ENCODE measurements at places on chromosomes 3 and 15.

DNA sequence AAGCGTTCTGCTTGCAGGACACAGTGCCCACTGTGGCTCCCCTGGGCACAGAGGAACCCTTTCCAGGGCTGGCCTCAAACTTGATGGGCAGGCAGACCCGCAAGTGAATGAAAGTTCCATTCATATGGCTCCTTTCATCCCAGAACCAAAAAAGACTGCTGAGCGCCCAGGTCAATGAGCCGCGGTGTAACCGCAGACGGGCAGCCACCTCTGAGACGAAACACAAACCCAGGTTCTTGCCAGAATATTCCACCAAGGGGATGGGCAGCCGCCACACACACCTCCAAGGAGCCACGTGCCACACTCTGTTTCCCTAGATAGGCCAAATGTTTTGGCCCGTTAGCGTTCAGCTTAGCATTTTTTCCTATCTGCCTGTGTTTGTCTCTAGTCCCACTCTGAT, 82.8 kb upstream of the IGF1R start:
- DNase-seq = no peak

DNA sequence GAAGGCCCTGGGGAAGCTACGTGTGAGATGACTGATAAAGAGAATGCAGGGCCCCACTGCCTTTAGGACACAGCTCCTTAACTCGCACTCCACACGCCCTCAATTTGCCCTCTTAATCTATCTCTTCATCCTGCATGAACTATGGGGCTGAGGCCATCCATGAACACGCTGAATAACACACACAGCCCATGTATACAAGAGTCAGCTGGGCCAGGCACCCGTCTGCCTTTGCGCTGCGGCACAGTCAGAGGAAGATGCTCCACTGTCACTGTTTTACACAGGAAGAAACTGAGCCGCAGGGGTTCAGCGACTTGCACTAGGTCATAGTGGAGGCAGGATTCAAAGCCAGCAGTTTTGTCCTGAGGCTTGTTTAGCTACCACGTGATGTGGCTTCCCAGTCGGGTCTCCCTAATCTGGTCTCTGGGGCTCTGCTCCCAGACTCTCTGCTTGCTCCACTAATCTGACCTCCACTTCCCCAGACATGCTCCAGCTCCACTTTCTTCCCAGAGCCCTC, 43.9 kb downstream of the TLE3 start:
- DNase-seq = no peak

DNA sequence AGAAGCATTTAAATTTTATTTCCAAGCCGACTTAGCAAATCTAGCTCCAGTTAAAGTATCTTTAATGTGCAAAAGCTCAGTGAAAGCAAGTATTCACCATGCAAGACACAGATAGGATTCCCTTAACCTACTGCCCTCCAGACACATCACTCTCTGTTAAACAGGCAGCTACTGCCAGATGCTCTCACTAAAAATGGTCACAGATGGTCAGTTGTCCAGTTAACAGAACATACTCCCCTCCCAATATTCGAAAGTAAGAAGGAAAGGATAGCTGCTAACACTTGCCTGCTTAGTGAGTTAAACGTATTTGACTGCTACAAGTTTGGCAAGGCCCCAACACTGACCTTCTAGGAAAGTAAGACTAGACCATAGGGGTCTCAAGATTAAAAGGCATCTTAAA, 73.7 kb downstream of the PRTG start:
- no peak for DNase-seq

DNA sequence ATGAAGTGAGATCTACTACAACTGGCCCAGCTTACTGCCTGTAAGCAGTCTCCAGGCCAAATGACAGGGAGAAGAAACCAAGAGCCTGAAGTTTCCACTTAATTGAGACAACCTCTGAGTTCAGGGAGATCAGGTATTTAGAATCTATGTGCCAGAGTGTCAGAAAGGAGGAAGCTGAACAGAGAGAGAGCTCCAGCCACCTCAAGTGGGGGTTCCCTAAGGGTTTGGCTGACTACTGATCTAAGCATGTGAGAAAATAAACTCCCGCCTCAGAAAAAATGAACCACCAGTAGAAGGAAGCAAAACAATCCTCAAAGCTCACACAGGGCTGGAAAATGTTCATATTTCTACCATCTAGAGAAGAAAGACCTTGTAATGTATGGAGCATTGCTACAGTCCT, 25.0 kb downstream of the ADAM10 start:
- no peak for DNase-seq

DNA sequence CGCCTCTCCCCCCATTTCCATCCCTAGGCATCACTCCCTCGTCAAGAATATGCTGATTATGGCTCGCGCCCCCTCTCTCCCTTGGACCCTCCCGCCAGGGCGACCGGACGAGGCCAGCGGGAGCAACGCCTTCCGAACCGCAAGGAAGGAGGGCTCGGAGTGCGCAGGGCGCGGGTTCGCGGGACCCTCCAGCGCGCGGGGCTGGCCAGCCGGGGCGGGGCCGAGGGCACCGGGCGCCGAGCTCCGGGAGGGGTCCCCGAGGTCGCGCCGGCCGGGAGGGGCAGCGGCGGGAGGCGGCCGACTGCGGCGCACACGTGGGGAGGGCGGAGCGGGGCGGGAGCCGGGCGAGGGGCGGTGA, 483 bp downstream of the EHD4 start:
- peak; percentile 26 for DNase-seq

- DNase-seq = no peak
Measured at GRCh38 chr15:88792342-88793282, 10.6 kb upstream of the ACAN start.

- DNase-seq = no peak
Measured at GRCh38 chr3:60053526-60054265, 1003.9 kb upstream of the CFAP20DC start.

DNA sequence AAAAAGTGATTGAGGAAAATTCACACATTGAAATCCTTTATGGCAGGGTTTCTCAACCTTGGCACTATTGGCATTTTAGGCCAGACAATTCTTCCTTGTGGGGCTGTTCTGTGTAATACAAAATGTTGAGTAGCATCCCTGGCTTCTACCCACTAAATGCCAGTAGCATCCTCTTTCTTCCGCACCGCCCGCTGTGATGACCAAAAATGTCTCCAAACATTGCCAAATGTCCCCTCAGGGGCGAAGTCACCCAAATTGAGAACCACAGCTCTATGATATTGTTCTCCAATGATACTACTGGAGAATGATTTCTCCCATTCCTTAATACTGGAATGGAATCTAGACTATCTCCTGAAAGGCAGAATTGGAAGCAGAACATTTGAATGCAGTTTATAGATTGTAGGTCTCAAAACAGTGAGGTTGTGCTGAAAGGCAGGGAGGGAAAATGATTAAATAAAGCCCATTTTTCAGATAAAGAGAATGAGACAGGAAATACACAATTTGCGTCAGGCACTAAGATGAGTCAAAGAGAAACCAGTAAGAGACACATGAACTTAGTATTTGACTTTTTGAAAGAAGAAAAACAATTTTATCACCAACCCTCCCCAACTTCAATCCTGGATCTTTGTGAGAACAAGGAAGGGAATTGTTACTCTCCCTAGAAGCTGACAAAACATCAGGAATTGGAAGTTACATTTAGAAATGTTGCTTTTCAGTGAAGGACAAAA, 101.6 kb upstream of the TNIK start:
- DNase-seq = no peak

- DNase-seq = peak; percentile 70
Measured at GRCh38 chr3:33096093-33096868, 665 bp downstream of the GLB1 start.

GRCh38 chr15:54506977-54507524, 528.8 kb downstream of the UNC13C start:
- DNase-seq = no peak

DNA sequence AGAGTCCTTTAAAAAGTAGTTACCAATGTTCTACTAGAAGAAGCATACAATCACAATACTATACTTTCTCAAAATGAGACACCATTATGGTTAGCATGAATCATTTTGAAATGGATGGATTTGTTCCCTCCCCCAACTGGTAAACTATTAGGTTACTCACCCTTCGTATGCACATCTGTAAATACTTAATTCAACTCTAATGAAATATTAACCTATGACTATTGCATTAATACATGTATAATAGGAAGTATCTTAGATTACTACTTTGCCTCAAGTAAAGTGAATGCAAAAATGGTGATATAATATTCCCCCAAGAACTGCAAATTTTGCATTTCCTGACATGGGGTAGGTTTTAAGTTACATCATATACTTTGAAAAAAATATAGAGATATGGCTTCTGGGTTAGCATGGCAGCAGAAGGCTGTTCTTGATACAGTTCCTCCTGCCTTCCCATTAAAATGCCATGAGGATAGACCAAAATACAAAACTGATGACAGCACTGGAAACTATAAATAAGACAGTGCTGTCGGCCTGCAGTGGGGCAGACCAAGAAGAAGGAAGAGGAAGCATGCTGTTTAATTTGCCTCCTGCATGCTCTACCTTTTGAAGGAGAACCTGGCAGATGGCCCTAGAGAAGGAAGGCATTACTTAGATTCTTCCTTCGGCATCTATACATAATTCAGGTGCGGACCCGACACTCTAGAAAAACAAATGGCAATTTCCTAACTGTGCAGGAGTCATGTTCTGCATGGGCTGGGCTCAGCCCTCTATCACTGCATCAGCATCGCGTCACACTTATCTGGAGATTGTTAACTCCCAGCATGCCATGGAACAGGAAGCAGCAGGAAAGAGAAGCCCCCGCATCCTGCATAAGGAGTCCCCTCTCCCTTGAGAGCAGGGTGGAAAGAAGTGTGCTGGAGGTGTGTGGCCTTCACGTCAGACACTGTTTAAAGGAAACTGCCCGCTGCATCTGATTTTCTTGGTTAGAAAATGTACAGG, 41.8 kb upstream of the NEO1 start:
- no peak for DNase-seq

- DNase-seq = peak; percentile 69
Measured at GRCh38 chr15:41772720-41773331, 1.5 kb upstream of the MAPKBP1 start.

- DNase-seq = no peak
Measured at GRCh38 chr3:105246536-105246935, 120.2 kb upstream of the ALCAM start.

DNA sequence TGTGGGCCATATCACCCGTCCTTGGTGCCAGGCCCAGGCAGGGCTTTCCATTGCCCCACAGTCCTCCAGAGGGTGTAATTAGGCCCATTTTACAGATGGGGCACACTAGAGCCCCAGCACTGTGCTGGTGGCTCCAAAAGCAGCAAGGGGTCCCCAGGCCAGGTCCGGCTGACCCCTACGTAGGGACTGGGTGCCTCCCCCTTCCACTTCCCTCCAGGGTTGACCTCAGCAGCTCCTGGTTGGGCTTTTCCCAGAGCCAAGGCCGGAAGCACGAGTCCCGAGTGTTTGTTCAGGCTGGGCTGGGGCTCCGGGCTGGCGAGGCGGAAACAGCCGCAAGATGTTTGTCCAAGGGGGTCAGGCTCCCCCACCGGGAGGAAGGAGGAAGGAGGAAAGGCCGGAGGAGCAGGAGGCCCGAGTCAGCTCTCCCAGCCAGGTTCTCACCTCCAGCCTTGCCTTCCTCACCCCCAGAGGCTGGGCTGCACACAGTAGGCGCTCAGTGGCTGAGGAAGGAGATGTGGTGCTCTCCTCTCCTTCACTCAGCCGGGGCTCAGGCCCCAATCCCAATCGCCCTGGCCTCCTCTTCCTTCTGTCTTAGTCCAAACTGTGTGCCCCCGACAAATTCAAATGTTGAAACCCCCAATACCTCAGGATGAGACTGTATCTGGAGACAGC, 17.1 kb upstream of the PLXND1 start:
- no peak for DNase-seq

DNA sequence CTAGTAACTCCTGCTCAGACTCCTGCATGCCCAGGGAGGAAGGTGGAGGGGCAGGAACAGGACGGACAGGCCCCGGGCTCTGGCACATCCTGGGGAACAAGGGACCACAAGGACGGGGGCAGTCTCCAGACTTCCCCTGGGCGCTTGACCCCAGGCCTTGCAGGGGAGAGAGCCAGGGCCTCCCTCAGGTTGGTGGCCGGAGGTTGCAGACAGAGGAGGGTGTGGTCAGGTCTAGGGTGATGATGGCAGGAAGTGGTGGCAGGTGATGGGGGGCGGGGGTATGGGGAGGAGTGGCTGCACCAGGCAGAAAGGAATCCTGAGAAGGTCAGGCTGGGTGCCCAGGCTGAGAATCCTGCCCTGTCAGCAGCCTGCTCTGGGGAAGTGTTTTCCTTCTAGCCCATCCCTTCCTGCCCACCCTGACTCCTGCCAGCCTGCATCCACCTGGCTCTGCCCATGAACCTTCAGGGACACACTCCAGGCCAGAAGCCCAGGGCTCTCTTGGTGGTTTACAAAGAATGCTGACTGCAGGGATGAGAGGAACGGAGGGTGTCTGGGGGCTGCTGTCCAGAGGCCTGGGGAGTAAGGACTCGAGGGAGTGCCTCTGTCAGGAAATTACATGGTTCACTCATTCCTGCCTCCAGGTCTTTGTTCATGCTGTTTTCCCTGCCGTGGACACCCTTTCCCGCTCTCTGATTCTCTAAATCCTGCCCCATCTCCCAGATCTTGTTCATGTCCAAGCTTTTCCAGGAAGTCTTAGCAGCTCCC, 15.8 kb downstream of the LOXL1 start:
- no peak for DNase-seq

DNA sequence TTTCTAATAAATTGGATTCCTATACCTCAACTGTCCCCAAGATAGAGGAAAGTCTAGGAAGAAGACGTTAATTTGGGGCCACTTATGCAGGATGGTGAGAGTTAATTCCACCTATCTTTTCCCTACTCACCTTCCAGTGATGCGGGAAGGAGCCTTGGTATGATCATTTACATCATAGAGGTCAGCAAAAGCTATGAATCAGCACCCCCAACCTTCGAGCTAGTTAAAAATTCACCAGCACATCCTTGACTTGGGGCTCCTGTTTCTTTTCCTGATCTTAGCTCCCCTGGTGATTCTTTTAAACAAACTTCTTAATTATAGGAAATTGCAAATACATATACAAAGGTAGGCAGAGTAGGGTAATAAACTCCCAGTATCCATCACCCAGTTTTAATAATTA, 366.6 kb downstream of the SOX2 start:
- no peak for DNase-seq

DNA sequence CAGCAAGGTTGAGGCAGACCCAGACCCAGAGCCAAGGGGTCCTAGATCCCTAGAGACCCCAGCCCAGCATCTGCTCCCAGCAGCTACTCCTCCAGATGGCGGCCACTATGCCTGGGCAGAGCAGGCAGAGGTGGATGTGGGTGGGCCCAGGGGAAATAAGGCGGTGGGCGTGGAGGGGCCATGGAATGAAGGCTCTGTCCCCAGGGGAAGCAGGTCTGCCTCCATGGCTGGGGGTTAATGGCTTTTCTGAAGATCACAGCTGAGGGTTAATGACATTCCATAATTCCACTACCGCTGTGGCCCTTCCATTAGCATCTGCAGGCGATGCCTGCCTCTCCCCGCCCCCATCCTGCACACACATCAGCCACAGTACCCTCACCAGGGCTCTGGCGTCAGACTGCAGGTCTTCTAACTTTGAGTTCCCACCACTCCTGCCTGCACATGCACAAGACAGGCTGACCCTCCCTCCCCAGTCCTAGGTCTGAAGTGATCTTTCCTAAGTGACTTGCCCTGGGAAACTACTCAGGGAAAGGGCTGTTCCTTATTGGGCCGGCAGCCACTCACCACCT, 41.2 kb downstream of the CCDC33 start:
- no peak for DNase-seq

GRCh38 chr3:159128628-159129027, 326.8 kb downstream of the MFSD1 start:
- no peak for DNase-seq

- DNase-seq = no peak
Measured at GRCh38 chr3:149965278-149965677, 5.4 kb downstream of the PFN2 start.

GRCh38 chr3:41598402-41599126, 363.3 kb downstream of the ULK4 start:
- DNase-seq = no peak

Data from CD8-positive, alpha-beta T cell (primary cell).